Mesendoderm (in vitro differentiated cells): ENCODE measurements at places on chromosomes 2 and 18.

- H3K4me3 ChIP-seq: no peak overlapping the region
- no peak for DNase-seq
- H3K27ac ChIP-seq: no peak overlapping the region
- H3K36me3 ChIP-seq: no peaks in the 10 kb centered on the region
- no peaks in the 10 kb centered on the region for H3K27me3 ChIP-seq
Observed at GRCh38 chr2:125259451-125259850, 1234.4 kb downstream of the CNTNAP5 start.

- peaks cover 3% of the 10 kb centered on the region for H3K4me1 ChIP-seq
- DNase-seq: no peak
- no peaks in the 10 kb centered on the region for H3K36me3 ChIP-seq
- no peaks in the 10 kb centered on the region for H3K27me3 ChIP-seq
- H3K4me3 ChIP-seq: no peak overlapping the region
Observed at GRCh38 chr2:109230941-109231420, 102.0 kb downstream of the SH3RF3 start.

DNA sequence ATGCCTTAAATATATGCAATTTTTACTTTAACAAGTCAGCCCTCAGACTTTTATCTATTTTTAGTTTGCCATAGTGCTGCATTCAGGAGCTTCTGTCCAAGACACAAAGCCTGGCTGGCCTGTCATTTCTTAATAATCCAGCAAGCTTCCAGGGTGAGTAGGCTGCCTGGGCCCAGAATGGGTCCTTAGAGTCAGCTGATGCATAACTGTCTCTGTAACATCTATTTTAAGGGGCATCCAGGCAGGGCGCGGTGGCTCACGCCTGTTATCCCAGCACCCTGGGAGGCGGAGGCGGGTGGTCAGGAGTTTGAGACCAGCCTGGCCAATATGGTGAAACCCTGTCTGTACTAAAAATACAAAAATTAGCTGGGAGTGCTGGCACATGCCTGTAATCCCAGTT, 11.8 kb upstream of the GNLY start:
- no peaks in the 10 kb centered on the region for H3K4me1 ChIP-seq
- no peak for DNase-seq
- no peak overlapping the region for H3K4me3 ChIP-seq
- H3K36me3 ChIP-seq: no peaks in the 10 kb centered on the region
- no peaks in the 10 kb centered on the region for H3K27me3 ChIP-seq
- H3K27ac ChIP-seq: no peak overlapping the region

DNA sequence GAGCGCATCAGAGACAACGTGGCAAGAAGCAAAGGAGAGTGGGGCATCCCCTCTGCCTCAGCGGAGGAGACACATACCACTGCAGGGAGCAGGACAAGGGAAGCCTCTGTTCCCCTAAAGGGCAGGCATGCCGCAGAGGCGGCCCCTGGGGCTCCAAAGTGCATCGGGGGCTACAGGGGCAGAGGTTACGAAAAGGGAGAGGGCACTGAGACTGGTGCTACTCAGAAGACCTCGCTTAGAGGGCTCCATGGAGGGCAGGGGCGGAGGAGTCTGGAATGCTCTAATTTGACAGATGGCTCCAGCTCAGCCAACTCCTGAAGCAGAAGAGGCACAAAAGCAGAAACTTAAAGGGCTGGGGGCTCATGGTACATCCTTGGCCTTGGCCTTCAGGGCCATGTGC, 39.8 kb downstream of the FAM178B start:
- no peak overlapping the region for H3K4me3 ChIP-seq
- DNase-seq: no peak
- no peaks in the 10 kb centered on the region for H3K4me1 ChIP-seq
- H3K27me3 ChIP-seq: no peaks in the 10 kb centered on the region
- H3K27ac ChIP-seq: no peak overlapping the region

- no peak overlapping the region for H3K4me3 ChIP-seq
- no peak for DNase-seq
- H3K27ac ChIP-seq: no peak overlapping the region
- H3K36me3 ChIP-seq: no peaks in the 10 kb centered on the region
- no peaks in the 10 kb centered on the region for H3K27me3 ChIP-seq
Observed at GRCh38 chr2:163319006-163319405, 416.8 kb downstream of the FIGN start.

DNA sequence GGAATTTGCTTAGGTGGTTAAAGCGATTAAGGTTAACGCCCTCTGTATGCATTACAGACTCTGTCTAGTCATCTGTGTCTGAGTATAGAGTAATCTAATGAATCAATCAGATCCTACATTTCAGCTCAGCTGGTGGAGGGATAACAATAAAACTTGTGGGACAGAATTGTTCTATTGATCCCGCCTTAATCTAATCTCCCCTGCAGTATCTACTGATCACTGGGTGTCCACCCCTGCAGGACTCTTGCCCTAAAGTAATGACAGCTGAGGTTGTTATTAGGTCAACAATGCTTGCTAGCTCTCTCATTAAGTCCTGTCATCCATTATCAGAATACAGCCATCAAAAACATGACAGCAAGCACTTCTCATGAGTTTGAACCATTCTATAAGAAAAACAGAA, 462.6 kb upstream of the TMEFF2 start:
- H3K27me3 ChIP-seq: no peaks in the 10 kb centered on the region
- no peak overlapping the region for H3K4me3 ChIP-seq
- peak; percentile 76 for DNase-seq
- H3K36me3 ChIP-seq: no peaks in the 10 kb centered on the region
- no peak overlapping the region for H3K27ac ChIP-seq

DNA sequence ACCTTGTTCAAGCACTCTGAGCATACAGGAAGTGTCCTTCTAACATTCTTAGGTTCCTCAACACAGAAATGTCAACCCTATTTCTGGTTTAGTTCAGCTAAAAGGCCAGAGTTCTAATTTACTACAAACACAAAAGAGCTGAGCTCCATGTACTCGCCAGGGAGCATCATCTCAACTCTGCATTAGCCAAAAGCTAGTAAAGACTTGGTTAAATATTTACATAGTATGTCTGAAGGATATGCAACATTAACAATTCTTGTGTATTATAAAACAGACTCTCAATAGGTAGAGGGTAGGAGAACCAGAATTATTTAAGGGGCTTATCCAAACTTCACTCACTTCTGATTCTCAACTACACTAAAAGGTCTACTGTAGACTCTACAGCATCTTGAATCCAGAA, 154.6 kb downstream of the THADA start:
- no peaks in the 10 kb centered on the region for H3K27me3 ChIP-seq
- H3K4me1 ChIP-seq: peaks cover 11% of the 10 kb centered on the region
- H3K27ac ChIP-seq: no peak overlapping the region
- no peak for DNase-seq
- H3K4me3 ChIP-seq: no peak overlapping the region
- no peaks in the 10 kb centered on the region for H3K36me3 ChIP-seq

GRCh38 chr18:55593888-55594287, 5.9 kb upstream of the TCF4 start:
- H3K27ac ChIP-seq: no peak overlapping the region
- no peak for DNase-seq
- H3K36me3 ChIP-seq: no peaks in the 10 kb centered on the region
- no peaks in the 10 kb centered on the region for H3K4me1 ChIP-seq
